Stimulated activated CD4-positive, alpha-beta T cell treated with anti-CD3 and anti-CD28 coated beads, Interleukin-1b, Interleukin-23, amount 100 ng/mL, for 4 hours (primary cell): ENCODE measurements at places on chromosomes 13 and 19.
A peak's percentile ranks its signal among the peaks of the same experiment; 100 is the strongest.

DNA sequence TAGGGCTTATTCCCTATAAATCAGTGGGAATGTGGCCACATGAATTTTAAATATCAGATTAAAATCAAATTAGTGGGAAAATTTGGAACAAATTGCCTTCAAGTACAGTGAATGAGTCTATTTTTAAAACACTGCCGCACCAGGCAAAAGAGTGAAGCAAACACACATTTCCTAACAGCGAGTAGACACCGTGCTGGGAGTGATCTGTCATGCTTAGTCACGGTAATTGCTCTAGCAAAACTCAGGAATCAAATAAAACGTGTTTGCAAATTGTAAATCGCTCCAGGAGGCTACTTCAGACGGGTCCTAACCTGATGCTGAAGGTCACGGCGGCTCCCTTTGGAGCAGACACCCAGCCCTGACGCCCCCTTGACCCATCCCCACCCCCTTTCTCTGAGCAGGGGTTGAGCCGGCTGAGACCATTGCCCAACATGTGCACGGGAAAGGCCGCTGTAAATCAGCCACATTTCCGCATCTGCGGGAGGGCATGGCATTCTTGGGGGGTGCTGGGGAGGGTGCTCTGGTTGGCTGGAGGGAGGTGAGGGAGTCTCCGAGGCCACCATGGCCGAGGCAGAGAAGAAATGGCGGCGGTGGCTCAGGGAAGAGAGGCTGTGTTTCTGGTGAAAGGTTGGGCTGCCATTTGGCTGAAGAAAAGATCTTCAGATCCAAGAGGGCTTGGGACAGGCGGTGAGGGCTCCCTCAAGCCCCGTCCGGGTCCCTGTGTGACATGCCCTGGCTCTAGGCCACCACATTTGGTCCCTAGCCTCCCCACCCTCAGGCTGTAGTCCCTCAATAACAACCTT is 8.9 kb downstream of the CEBPA start:
- no peak for DNase-seq

DNA sequence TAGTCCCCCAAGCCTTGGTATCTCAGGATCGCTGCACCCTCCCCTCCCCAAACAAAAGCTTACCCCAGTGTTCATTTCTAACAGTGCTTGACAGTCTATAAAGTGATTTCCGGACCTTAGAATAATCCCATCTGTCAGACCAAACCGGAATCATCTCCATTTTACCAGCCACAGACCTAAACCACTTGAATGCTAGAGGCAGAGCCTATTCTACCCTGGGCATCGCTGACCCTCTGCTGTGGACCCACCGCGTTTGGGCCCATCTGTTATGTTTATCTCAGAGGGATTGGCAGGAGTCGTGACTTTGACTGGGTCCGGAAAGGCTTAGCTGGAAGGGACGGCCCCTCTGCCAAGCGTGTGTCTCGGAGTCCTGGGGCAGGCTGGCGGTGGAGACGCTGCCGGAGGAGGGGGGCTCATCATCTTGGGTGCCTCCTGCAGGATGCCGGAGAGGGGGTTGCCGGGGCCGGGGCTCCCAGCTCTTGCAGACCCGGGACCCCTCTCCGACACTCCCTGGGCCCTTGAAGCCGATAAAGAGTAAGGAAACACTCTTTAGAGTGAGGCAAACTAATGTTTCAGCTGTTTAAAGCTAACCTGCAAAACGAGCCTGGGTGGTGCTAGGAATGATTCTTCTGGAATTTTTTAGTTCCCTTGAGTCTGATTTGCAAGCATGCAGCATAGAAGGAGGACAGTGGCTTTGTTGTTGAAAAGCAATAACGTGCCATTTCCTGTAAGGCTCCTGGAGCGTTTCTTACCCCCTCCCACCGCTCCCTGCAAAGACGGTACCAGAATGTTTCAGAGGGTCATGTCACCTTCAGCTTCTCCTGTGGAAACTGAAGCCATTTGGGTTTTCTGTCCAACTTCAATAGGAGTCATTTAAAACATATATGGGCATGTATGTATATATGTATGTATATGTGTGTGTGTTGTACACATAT is 1.3 kb downstream of the SLC25A42 start:
- DNase-seq = peak; percentile 3

GRCh38 chr13:23858546-23858945 is 30.7 kb downstream of the MIPEP start:
- no peak for DNase-seq

DNA sequence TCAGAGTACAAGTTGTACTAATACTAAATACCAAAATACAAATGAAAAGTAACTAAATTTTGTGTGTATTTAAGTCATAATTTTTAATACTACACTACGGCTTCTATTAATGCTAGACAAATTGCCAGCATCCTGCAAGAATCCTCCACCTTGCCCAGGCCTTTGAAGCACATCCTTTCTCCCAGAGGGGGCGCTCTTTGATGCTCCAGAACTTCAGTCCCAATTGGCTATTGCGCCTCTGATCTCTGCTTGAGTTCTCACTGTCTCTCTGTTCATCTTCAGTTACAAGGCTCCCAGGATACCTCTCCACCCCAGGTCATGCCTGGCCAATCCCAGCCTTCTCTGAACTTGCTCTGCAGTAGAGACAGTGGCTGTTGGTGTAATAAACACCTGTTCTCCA is 141.0 kb downstream of the DCLK1 start:
- DNase-seq = no peak

GRCh38 chr13:44899967-44900366 is 89.3 kb downstream of the NUFIP1 start:
- no peak for DNase-seq

DNA sequence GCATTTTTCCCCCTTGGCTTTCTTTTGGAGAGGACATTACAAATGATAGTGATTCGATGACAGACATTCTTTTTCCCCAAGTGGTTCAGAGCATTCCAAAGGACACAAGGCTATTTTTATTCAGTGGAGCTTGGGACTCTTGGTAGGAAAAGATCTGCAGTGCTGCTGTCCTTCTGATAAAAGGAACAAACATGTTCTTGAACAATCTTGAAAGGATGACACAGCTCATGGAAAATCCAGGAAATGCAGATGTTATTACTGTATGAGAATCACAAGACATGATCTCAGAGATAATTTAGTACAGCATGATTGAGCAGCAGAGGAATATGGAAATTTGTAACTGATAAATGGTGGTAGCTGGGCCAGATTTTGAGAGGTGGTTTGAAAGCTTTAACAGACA is 96.2 kb upstream of the RFC3 start:
- DNase-seq = no peak

DNA sequence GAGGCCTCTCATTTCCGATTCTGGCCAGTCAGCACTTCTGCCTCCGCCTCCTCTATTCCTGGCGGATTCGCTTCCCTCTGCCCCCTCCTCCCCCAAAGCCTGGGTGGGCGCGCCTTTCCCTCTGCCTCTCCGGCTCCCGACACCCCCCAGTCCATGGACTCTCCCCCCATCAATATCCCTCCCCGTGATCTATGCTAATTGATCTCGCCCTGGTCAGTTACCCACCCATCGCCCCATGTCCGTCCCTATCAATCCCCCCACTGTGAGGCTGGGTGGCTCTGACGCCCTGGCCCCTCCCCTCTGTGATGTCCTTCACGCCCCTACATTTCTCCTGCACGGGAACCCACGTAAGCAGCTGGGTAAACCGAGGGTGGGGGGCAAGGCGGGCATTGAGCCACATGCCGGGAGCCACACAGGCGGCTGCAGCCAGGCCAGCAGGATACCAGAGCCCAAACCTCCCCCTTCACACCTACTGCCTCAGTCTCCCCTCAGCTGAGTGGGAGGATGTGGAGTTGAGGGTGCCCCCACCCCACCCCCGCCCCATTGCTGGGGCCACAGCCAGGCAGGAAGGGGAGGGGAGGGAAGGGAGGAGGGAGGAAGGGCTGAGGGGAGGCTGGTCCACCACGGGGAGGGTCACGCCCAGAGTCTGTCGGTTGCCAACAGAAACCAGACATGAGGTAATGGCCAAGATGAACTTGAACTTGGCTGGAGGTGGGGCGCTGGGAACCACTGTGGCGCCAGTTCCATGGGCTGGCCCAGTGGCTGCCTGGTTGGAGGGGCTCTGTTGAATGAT is 21.0 kb downstream of the SMIM24 start:
- no peak for DNase-seq

GRCh38 chr19:49680421-49681351 is 3.6 kb downstream of the PRMT1 start:
- peak; percentile 97 for DNase-seq

GRCh38 chr13:42929886-42930535 is 62.0 kb downstream of the EPSTI1 start:
- no peak for DNase-seq

DNA sequence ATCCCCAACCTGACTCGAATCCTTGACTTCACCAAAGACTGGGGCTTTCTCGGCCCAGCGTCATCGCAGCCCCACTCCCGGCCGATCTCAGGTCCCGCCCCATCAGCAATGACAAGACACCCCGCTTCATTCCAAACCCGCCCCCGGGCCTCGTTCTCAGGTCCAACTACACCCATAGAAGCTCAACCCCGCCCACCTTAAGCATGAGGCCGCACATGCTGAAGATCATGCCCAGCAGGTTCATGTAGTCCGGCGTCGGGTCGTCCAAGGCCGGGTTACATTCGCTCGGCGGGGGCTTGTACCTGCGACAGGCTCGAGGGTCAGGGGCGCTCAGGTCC is 2.3 kb downstream of the WDR83 start:
- peak; percentile 51 for DNase-seq

GRCh38 chr13:30179597-30180276 is 127.6 kb downstream of the KATNAL1 start:
- no peak for DNase-seq
